ENCODE measurements at places on chromosomes 11 and 22. TPM values are rescaled to one million over a fixed set of nuclear protein-coding genes. Genes with fewer than 3 reads are reported as not detected.

The FIBIN gene
- total RNA-seq, result not detected

The LRRC32 gene
- 0.34 TPM for total RNA-seq

The A4GALT gene
- not detected for total RNA-seq

The TRIM5 gene
- 33.1 TPM for total RNA-seq

DNA sequence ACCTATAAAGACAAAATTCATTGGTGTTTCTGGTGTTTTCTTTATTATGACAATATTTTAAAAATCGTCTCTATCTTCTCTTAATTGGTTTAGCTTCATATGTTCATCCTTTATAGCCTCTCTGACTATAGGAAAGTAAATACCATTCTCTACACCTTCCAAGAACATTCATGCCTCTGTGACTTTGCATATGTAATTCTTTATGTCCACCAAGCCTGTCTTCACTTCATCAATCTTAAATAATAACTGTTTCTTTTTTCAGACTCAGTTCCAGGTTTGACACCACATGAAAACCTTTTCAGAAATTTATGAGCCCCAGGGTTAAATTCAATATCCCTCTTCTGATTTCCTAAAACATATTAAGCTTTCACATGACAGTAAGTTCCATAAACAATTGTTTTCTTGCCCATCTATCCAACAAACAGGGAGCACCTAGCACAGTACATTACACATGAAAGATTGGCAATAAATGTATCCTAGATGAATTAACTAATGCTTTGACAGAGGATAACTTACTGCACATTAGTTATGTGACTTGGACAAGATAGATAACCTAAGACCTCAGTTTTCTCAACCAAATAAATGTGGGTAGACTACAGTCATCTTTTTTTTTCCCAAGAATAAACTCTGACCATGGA is 886.1 kb downstream of the LRRC4C start:
- no peak for DNase-seq

The HSCB gene
- total RNA-seq, result 18.1 TPM

DNA sequence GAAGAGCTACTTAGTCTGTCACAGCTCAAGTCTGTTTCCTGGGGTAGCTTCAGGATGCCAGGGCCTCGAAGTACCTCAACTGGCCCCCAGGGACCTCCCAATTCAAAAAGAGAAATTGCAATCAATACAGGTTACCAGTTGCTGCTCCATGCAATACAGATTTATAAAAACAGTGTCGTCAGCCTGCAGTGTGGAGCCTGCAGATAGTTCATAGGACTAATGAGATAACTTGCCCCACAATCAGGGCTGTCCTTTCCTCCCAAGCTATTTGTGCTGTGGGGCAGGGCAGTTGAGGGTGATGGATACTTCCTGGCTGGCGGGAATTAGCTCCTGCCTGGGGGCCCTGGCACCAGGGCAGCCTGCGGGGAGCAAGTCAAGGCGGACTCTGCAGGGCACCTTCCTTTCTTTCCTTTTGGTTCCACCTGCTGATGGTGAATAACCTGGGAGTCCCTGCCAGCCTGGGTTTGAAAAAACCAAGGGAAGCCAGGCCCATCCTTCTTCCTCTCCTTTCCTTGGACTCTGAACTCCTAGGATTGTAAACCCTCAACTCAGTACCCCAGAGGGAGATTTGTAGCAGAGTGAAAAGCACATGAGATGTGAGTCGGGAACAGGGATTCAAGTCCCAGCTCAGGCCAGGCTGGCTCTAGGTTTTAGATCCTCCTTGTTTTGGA is 216.6 kb downstream of the CEP164 start:
- no peak for DNase-seq

The NRXN2 gene
- total RNA-seq, result 0.36 TPM
